NCI-H146 (cell line): ENCODE measurements at places on chromosomes 13 and 19.

GRCh38 chr19:1291761-1292418 is 6.2 kb downstream of the EFNA2 start:
- DNase-seq = no peak

DNA sequence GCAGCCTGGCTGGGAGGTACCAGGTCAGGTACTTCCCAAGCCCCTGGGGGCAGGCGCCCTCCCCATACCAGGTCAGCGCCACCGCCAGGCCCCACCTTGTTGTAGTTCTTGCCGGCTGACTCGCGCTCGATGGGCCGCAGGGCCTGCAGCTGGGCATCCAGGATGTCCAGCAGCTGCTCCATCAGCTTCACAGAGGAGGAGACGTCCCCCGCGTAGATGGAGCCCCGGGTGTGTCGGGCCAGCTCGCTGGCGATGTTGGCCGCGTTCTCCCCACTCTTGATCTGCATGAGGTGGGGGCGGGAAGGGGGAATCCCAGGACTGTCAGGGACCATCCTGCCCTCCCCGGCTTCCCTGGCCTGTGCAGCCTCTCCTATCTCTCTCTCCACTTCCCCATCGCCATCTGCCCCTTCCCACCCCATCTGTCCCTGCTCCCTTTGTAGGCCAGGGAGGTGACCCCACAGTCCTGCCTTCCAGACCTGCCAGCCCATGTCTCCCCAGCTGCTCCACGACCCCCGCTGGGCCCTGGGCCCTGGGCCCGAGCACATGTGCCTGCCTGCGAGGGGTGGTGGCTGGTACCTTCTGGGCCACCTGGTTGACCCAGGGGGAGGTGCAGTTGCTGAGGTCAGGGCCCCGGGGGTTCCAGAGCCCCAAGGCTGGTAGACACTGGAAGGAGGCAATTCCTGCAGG is 23.8 kb upstream of the ASF1B start:
- no peak for DNase-seq

DNA sequence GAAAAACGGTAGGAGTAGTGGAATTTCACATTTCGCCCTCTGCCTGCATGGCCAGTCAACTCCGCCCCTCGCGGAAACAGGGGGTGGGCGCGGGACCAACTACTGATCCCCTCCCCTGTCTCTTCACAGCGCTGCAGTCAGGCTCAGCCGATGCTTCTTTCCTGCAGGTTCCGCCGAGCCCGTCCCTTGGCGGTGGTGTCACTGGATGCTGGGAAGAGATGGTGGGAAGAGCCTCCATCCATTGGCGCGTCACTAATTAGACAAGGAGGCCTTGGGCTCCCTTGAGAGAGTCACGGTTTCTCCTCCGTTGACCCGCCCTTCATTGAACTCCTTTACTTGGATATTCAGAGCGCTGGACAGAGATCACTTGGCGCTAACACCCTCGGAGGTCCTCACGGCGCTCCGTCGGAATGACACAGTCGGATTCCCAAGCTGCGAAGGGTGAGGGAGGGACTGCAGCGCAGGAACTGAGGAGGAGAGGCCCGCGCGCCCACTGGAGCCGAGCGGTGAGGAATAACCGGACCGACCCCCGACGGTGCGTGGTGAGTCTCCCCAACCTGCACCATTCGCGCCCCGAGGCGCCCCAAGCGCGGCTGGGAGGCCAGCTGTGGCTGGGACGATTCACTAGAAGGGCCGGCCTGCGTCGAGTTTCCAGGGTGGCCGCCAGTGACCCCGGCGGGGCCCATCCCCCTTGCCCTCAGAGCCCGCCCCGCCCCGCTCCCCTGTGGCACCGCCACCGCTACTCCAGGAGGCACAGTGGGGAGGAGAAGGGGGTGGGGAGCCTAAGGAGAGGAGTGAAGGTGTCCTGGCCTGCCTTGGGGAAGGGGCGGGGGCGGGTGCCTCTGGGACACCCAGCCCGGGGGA is 11.2 kb upstream of the CEACAM21 start:
- DNase-seq = no peak

DNA sequence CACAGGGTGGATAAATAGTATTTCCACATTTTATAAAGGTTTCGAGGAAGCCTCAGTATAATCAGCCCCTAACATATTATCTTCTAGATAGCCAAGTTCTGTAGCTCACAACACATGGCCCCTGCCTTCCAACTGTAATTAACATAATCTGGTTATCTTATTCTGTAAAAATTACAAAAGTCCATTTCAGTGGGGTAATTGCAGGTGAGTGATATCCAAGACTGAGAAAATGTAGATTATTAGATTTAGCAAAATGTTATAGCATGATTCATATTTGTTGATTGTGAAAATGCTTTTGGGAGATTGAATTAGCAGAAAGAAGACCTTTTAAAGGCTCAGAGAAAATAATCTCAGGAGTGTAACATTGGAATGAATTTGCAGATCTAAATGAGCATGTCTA is 168.3 kb upstream of the GPC6 start:
- no peak for DNase-seq

GRCh38 chr13:40963927-40964326 is 55.2 kb downstream of the ELF1 start:
- DNase-seq = no peak

- DNase-seq = no peak
These were observed 571 bp upstream of the DHRS12 start for GRCh38 chr13:51804295-51805172.
